Suprapubic skin (tissue), 4 donors: ENCODE measurements at places on chromosomes 16 and 17. TPM values are rescaled to one million over a fixed set of nuclear protein-coding genes. Genes with fewer than 3 reads are reported as not detected.

The SMTNL2 gene
- total RNA-seq = not detected

The HBA2 gene
- total RNA-seq = 13.0 TPM

The C1QTNF8 gene
- total RNA-seq = not detected

The PYDC1 gene
- total RNA-seq = 4.2 TPM

The ARHGDIG gene
- total RNA-seq = not detected

The CLDN7 gene
- total RNA-seq = 14.1 TPM

The CFAP119 gene
- 4.1 TPM for total RNA-seq

The TEX14 gene
- total RNA-seq = 0.32 TPM

The SEPTIN12 gene
- total RNA-seq = not detected

The SLX4 gene
- 2.9 TPM for total RNA-seq

The ZG16 gene
- total RNA-seq = not detected

The CBX2 gene
- total RNA-seq = 7.0 TPM

The SPSB3 gene
- total RNA-seq = 164 TPM

The CA7 gene
- not detected for total RNA-seq
